ENCODE measurements at places on chromosomes 7 and 10.

DNA sequence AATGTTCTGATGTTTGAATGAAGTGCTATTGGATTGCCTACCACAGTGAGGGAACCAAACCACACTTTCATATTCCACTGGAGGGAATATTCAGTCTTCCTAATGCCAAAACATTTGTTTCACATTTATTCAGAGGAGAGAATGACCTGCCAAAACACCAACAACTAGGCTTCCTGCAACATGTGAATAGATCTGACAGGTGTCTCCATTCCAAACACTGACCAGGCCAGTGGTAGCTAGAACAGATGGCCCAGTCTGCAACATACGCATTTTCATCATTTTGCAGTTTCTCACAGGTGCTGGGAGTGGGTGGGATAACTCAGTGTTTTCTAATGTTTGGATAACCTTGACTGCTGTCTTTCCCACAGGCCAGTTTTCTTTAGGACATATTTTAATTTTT is 110.0 kb downstream of the RELN start:
- DNase-seq: no peak

DNA sequence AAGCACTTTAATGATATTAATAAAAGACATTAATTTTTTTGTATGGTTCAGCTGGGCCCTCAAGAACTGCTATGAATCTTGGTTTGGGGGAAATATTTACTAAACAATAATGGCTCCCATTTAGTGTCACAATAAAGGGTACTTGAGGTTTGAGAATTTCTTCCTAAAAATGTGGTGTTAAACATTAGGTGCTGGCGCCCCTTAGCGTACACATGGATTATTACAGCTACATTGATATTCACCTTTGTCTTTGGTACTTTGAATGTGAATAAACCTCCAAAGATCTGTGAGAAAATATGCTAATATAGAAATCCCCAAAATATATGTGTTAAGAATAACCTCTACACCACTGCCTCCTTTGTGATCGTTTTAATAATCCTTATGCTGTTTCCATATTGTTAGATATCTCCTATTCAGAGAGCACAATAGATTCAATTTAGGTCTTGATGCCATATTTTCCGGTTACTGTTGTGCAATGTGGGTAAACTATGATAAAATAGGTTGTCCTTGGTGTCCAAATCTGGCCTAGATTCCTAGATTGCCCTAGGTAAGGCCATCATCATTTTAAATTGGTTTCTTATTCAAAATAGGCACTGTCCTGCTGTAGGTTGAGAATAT is 161.8 kb upstream of the CACNA2D1 start:
- no peak for DNase-seq

- no peak for DNase-seq
These were observed 357.1 kb upstream of the AOAH start for GRCh38 chr7:37081436-37081835.

GRCh38 chr10:48454302-48455054 is 148.0 kb downstream of the MAPK8 start:
- no peak for DNase-seq

DNA sequence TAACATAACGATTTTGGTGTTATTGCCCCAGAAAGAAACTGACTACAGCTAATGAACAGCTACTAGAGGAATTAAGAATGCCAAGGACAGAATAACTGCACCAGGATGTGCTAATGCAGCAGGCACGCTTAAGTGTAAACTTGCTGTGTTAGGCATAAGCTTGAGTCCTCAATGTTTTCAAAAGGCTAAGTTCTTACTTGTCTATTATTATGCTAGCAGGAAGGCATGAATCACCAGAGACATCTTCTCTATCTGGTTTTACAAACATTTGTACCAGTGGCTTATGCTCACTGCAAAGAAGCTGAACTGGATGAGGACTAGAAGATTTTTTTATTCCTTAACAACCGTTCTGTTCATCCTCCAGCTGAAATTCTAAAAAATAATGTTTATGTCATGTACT is 1035.3 kb downstream of the NRG3 start:
- no peak for DNase-seq

DNA sequence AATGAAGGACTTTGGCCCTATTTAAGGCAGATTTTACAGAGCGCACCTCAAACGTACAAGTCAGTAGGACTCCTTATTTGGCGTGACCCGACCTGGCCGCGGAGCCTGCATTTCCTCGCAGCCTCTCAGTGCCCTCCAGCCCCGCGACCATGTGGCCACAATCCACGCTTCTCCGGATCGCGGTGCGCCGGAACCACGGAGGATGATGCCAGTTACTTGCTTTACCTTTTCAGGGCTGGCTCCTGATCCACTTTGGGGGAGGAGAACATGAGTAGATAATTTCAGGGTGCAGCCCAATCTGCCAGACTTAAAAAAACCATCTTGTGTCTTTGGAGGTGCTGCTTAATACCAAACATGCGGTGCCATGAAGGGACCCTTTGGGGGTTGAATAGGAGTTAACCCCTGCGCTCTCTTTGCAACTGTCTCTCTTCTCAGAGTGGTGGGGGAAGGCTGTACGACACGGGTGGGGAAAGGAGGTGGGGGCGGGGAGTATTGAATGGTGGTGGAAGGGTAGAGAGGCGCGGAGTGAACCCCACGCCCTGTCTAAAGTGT is 1.5 kb downstream of the FRAT1 start:
- DNase-seq: peak; percentile 55

GRCh38 chr7:2116989-2117591 is 115.7 kb downstream of the MAD1L1 start:
- DNase-seq: no peak

DNA sequence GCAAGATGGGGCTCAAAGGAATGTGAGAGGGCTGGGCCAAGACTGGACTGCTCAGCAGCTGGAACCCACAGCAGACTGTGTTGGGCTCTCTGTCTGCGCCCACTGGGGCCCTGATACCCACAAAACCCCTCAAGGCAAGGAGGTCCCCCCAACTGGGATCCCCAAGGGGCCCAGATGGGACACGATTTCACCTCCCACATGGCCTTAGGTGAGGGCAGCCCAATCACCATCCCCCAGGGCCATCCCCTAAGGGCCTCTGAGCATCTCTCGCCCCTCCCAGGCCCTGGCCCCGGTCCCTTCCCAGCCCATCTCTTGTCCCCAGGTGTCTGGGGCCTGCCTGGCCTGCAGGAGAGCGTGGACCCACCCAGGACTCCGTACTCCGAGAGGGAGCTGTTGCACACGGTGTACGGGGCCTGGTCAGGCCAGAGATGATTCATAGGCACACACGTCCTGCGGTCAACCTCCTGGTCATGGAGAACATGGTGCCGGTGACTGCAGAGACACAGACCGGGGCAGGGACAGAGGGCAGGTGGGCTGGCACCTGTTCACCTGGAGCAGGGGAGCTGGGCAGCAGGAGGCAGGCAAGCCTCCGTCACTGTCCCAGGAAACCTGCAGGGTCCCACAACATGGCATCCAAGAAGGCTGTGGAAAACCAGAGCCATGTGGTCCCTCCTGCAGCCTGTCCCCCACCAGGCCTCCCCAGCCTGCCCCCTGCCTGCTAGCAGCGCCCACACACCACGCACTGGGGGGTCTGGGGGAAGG is 21.6 kb downstream of the OGDHL start:
- no peak for DNase-seq

DNA sequence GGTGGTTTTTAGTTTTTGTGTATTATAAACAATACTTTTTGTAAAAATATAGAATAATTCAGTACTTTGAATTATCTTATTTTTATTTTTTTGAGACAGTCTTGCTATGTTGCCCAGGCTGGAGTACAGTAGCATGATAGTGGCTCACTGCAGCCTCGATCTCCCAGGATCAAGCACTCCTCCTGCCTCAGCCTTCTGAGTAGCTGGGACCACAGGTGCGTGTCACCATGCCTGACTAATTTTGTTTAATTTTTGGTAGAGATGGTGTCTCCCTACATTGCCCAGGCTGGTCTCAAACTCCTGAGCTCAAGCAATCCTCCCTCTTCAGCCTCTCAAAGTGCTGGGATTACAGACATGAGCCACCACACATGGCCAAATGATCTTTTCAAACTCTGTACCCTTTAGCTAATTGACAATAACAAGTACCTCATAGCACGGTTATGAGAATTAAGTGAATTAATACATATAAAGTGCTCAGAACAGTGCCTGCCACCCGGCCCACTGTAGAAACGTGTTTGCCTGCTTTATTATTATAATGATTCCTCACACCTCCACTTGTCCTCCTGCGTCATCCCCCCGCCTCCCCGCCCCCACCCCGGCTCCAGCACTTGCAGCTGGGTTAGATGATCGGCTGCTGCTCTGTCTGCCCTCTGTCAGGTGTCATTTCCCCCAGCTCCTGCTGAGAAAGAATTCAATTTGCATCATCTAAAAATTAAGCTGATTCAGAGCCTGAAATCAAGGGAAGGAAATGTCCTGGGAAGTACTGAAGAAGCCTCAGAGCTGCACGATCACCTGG is 53.6 kb upstream of the NRF1 start:
- no peak for DNase-seq

GRCh38 chr10:129760003-129760315 is 204.1 kb downstream of the EBF3 start:
- no peak for DNase-seq

GRCh38 chr10:112956631-112957350 is 6.7 kb downstream of the TCF7L2 start:
- no peak for DNase-seq

- DNase-seq: no peak
These were observed 160.8 kb downstream of the XPNPEP1 start for GRCh38 chr10:109762555-109762954.
